ENCODE measurements at places on chromosomes 16 and 17. TPM values are rescaled to one million over a fixed set of nuclear protein-coding genes. Genes with fewer than 3 reads are reported as not detected.

DNA sequence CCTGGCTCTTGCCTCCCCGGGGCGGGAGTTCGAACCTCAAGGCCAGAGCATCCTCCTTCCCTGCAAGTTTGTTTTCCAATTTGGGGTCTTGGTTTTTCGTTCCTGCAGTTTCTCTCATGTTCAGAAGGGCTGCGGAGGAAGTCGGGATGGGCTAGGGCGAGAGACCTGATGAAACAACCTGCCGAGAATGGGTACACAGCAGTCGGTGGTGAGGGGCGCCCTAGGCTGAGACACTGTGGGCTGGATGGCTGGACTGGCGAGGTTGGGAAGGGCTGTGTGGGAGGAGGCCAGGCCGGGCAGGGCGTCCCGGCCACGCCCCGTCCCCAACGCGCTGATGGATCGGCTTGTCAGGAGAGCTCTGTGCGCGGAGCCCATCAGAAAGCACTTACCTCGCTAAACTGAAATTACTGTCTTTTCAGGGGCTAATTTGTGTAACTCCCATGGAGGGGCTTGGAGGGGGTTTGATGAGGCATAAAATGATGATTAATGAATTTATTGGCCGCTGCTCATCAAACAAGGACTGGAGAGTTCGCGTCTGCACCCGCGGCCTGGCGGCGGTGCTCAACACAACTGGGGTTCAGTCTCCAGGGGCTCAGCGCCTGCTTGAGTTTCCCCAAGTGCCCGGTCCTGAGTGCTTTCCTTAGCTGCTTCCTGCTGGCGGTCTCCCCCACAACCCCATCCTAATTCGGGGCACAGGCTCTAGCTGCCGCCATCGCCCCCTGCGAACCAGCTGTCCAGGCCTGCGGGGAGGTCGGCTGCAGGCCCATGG lies 9.0 kb downstream of the IRX5 start:
- no peak for DNase-seq

DNA sequence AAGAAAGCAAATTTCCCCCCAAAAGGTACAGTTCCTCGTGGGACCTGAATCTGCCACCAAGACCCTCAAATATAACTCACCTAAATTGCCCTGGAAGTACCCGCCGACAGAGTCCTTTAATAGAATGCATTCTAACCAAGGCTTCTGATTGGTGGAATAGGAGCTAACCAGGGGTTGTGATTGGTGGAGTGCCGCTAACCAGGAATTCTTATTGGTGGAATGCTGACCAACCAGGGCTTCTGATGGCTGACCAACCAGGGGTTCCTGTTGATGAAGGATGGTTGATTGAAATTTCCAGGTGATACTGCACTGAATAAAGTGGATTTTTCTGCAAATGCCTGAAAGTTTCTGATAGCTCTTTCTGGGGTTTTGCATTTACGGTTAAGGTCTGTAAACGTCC lies 6.5 kb downstream of the TFAP4 start:
- DNase-seq = no peak

GRCh38 chr16:63749276-63749675 lies 1372.6 kb downstream of the CDH11 start:
- no peak for DNase-seq

DNA sequence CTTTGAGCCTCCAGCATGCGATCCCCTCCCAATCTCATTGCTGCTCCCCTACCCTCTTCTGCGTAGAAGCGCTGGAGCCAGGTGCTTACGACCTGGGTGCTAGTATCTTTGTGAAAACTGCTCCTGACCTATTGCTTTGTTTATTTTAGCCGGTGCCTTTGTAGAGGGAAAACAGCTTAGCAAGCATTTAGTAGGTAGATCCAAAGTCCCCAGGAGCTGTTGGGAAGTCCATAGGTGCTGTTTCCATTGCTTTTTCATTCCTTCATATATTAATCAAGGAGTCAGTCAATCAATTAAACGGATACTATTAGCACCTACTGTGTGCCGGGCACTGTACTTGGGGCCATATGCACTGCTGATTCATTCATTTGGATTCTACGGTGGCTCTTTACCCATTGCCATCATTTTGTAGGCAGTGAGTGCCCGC lies 497.6 kb downstream of the WWOX start:
- DNase-seq = no peak

DNA sequence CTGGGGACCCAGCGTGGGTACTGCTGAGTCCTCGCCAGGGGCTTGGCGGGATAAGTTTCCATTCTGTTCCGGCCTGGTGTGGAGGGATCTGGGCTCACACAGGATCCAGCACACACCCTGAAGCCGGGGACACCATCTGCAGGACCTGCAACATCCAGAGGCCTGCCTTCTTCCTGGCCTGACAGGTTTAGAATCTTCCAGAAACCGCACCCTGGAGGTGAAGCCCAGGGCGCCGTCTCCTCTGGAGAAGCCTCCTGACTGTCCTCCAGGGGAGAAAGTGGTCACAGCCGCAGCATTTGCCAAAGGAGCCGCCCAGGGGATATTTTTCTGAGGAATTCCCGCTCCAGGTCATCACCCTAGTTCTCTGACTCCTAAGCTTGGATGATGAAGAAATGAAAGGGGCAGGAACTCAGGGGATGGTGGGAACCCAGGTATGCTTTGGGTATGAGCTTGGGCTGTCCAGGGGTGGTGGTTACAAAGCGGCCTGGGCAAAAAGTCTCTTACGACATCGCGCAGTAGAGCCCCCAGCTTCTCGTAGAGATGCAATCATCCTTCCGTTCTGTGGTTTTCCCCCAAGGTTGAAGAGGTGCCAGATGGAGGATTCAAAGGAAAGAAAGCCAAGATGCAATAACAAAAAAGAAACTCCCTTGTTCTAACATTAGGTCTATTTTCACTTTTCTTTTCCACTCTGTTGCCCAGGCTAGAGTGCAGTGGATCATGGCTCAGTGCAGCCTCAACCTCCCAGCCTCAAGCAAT lies 9.1 kb upstream of the CRISPLD2 start:
- DNase-seq = peak; percentile 62

- DNase-seq = peak; percentile 33
These were observed 75.6 kb upstream of the PLCG2 start for GRCh38 chr16:81703177-81704155.

DNA sequence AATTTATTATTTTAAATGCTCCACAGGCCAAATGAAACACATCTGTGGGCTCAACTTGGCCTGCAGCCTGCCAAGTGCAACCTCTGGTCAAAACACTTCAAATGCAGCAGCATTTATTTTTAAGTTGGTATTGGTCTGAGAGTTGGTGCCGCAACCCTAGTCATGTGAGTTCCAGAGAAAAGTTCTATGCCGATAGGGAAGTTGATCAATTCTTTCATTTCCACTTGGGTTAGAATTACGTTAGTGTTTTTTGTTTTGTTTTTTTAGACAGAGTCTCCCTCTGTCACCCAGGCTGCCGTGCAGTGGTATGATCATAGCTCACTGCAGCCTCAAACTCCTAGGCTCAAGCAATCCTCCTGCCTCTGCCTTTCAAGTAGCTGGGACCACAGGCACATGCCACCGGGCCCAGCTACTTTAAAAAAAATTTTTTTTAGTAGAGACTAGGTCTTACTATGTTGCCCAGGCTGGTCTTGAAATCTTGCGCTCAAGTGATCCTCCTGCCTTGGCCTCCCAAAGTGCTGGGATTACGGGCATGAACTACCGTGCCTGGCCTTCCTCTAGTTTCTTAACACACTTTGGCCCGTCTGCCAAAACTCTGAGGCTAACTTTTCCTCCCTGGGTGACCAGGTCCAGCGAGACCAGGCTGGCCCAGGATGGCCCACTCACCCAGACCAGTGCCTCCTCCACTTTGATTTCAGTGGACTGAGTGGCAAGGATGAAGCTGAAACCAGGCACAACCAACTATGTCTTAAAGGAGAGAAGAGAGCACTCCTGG lies 221.1 kb downstream of the MRTFB start:
- DNase-seq = no peak

DNA sequence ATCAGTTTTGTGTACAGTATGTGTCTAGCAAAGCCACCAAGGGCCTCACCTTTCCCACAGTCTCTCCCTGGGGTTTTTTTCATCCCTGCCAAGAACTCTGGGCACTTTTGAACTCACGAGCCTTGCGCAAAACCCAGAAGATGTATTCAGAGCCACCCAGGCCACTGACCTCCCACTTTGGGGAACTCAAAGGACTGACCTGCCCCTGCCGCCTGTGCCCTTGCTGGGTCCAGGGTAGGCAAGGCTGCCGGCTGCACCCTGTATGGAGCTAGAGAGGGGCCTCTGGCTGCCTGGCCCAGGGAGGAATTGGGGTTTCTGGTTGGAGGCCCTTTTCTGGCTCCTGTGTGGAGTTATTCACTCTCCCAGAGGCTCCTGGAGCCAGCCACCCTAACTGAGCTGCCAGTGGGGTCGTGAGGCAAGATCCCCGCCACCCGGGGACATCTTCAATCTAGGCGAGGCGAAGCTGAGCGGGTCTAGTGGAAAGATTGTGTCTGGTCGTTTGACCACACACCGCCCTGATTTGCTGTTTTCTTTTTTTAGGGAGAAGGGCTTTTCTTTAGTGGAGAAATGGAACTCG lies 1.9 kb downstream of the CDK5R1 start:
- no peak for DNase-seq

Gene IRX5
- 0.49 TPM for total RNA-seq

Gene MRM1
- total RNA-seq = 3.7 TPM

Gene FKBP10
- 226 TPM for total RNA-seq

DNA sequence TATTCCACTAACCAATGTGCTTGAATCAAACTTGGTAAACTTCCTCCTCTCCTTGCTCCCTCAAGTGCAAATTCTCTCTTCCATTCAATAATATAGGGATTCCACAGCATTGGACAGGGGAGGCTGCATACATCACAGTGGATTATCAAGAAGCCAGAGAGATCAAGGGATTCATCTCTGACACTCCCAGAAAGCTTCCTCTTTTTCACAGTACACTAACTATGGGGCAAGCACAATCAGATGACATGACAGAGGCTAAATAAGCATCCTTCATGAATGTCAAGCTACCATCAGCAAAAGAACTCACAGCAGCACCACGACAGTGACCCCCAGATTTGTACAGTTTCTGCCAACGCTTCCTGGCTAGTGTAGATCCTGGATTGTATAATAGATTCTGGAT lies 178.4 kb upstream of the C17orf78 start:
- DNase-seq = no peak

Gene CCL2
- 30.3 TPM for total RNA-seq

Data from uterus (tissue), 4 donors.